ENCODE measurements at places on chromosomes 13 and 19. TPM values are rescaled to one million over a fixed set of nuclear protein-coding genes. Genes with fewer than 3 reads are reported as not detected.

KANK3 gene
- total RNA-seq: 2.0 TPM

- DNase-seq: no peak
Measured at GRCh38 chr13:26021516-26021915, 30.3 kb downstream of the SHISA2 start.

DNA sequence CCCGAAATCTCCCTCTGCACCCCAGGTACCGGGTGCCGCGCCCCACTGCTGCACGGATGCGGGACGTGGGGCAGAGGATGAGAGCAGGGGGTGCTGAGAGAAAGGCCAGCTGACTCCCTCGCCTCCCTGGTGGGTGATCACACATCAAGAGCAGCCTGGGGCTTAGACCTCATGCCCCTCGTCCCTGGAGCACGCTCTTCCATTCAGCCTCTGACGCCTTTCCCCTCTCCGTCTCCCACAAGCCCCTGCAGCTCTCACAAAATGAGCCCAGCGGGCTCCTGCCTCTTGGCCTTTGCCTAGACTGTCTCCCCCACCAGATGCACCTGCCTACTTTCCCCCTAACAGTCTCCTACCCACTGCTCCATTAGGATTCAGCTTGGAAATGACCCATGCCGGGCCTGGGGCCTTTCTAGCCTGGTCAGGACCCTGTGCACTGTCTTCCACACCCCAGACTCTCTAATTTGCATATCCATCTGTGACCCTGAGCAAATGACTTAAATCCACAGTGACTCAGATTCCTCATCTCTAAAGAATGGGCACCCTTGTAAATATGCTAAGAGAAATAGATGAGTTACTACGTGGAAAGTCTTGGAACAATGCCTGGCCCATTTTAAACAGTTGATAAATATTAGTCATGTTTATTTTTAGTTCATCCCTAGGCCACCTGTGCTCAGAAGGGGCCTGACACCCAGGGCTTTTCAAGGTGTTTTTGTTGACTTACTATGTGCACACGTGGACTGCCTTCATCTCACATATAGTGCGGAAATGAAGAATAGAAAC, 582 bp upstream of the PTPRH start:
- no peak for DNase-seq

ATP1A3 gene
- 0.09 TPM for total RNA-seq

HSD17B14 gene
- 0.87 TPM for total RNA-seq

LILRB2 gene
- total RNA-seq: 0.59 TPM

- no peak for DNase-seq
Measured at GRCh38 chr19:18478545-18479311, 40.8 kb upstream of the ISYNA1 start.

GRCh38 chr13:105788530-105788929, 746.9 kb downstream of the EFNB2 start:
- no peak for DNase-seq

CD70 gene
- total RNA-seq: not detected

TEX101 gene
- total RNA-seq: not detected

DNA sequence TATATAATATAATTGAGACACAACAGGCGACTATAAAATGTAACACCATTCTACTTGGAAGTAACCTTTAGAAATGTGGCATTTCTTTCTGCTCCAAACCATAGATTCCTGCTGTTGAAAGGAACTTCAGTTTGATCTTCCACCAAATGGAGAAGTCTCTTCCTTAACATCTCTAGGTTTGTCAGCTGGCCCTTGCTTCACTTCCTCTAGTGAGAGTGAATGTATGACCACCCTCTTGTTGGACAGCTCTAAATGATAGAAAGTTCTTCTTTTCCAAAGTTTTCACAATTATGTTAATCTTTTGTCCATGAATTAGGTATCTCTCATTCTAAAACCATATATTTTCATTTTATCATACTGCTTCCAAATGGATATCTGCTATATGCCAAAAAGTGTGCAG, 13.8 kb upstream of the COG6 start:
- no peak for DNase-seq

- no peak for DNase-seq
Measured at GRCh38 chr19:13765395-13766094, 1.2 kb downstream of the MRI1 start.

- no peak for DNase-seq
Measured at GRCh38 chr13:99811067-99811700, 160.4 kb downstream of the ZIC5 start.

PLIN4 gene
- 6.4 TPM for total RNA-seq

GRCh38 chr19:23384858-23385257, 10.4 kb downstream of the ZNF91 start:
- no peak for DNase-seq

Measured in pancreas (tissue), 10 donors.